ENCODE measurements at places on chromosomes 6 and 20. TPM values are rescaled to one million over a fixed set of nuclear protein-coding genes. Genes with fewer than 3 reads are reported as not detected.

Gene CASS4
- 0.21 TPM for total RNA-seq

Gene ETV7
- 0.51 TPM for total RNA-seq

Gene TMEM200A
- total RNA-seq = 0.98 TPM

Gene TMEM181
- total RNA-seq = 13.4 TPM

Gene SPATA2
- 3.7 TPM for total RNA-seq

Gene ZNF133
- 12.8 TPM for total RNA-seq

Gene CAP2
- total RNA-seq = 3.7 TPM

Gene FRMD1
- 0.07 TPM for total RNA-seq

Gene C20orf202
- total RNA-seq = 0.05 TPM

Gene SEL1L2
- not detected for total RNA-seq

Gene NRSN1
- not detected for total RNA-seq

Gene MATN4
- total RNA-seq = 0.05 TPM

Gene METTL24
- not detected for total RNA-seq

Gene CYP39A1
- 2.4 TPM for total RNA-seq

Gene ULBP1
- total RNA-seq = 0.05 TPM
